ENCODE measurements at places on chromosomes 16 and 17. TPM values are rescaled to one million over a fixed set of nuclear protein-coding genes. Genes with fewer than 3 reads are reported as not detected.
A peak's percentile ranks its signal among the peaks of the same experiment; 100 is the strongest.

DNA sequence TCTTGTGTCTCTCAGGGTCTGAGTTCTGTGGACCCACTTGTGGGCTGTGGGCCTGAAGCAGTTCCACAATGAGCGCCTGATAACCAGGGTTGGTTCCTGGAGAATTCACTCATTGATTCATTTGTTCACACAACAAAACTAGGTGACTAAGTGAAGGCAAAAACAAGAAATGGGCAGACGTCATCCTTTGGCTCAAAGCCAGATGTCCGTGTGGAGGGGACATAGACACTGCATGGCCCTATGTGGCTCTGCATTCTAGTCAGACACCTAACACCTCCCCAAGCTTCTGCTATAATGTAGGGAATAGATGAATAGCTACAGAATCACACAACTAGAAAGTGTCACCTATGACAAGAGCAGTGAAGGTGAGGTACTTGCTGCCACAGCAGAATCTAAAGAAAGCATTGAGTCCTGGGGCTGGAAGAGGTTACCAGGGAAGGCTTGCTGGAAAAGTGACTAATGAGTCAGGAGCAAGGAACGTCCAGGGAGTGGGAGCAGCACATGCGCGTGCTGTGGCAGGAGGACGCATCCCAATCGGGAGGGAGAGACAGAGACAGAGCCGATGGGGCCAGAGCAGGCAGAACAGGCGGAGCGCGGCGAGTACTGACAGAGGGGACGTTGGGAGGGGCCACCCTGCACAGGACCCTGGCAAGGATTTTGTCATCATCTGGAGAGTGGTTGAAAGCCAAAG lies 58.9 kb downstream of the CES1 start:
- DNase-seq = no peak

ANKRD40 gene
- total RNA-seq = 32.1 TPM

KRTAP2-2 gene
- not detected for total RNA-seq

SLC6A2 gene
- not detected for total RNA-seq

RAB26 gene
- 55.2 TPM for total RNA-seq

TRIM72 gene
- total RNA-seq = not detected

DNA sequence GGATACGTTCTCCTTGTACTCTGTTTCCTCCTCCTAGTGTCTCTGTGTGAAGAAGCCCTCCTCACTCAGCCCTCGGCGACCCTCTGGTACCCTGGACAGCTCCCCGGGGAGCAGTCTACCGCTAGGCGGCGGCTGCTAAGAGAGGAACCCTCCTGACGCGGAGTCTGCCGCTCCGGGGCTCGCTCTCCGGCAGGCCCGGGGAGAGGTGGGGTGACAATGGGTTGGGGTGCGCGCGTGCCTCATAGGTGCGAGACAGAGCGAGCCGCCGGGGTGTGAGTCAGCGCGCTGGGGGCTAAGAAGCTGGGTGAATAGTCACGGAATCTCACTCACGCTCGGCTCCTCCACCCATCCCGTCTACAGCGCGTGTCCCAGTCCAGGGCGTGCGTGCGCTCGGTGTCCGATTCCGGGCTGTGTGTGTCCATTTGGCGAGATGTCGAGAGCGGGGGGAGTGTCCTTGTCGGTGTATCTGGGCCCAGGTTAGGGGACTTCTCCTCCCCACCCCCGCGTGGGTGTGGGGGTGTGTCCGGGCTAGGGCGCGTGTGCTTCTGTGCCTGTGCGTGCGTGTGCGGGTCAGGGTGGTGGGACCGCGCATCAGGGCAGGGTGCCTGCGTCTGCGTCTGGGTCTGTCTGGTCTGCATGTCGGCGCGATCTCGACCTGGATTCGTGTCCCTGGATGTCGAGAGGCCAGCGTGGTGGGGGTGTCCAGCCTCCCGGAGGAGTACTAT lies 577 bp upstream of the HS3ST2 start:
- DNase-seq = peak; percentile 1

MT4 gene
- not detected for total RNA-seq

GRCh38 chr17:80732268-80732667 lies 187.6 kb downstream of the RPTOR start:
- no peak for DNase-seq

- DNase-seq = no peak
Observed at GRCh38 chr17:57697891-57698711, 47.0 kb downstream of the CCDC182 start.

- no peak for DNase-seq
Observed at GRCh38 chr16:85328676-85329058, 216.4 kb upstream of the CIBAR2 start.

DNA sequence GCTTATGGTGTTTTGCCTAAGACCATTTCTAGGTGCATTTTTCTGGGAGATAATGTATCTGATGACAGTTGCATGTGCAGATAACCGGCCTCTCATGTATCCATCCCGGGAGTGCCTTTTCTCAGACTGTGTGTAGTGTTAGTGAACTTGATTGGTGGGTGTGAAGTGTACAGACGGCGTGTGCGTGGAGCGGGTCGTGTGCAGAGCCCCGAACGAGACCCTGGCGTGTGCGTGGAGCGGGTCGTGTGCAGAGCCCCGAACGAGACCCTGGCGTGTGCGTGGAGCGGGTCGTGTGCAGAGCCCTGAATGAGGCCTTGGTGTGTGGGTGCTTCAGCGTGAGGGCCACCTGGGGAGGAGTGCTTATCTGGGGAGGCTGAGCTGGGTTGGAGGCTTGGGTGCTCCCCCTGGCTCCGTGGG lies 28.9 kb upstream of the ZNF750 start:
- no peak for DNase-seq

- DNase-seq = no peak
Observed at GRCh38 chr17:17633310-17633709, 41.8 kb upstream of the PEMT start.

DNA sequence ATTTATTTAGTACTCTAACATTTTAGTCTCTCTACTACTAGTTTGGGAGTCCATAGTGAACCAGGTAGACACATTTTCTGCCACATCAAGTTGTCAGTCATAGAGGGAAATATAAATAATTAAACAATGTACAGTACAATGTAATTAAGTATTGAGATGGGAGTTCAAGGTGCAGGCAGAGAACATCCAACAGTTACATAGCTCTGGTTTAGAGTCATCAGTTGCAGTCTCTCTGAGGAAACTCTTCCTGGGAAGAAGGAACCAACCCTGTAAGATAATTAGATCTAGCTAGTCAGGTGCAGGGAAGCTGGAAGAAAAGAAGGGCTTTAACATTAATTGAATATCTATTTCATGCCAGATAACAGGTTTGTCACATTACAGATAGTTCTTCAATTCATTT lies 457.9 kb upstream of the DYNLRB2 start:
- DNase-seq = no peak

GRCh38 chr17:74430706-74431567 lies 951 bp upstream of the GPRC5C start:
- DNase-seq = peak; percentile 44

RILP gene
- 9.5 TPM for total RNA-seq

WFIKKN1 gene
- total RNA-seq = 64.4 TPM

GRCh38 chr16:29974291-29975133 lies 844 bp downstream of the TAOK2 start:
- DNase-seq = no peak

GRCh38 chr17:29571883-29572681 lies 3.6 kb downstream of the TP53I13 start:
- no peak for DNase-seq

DNA sequence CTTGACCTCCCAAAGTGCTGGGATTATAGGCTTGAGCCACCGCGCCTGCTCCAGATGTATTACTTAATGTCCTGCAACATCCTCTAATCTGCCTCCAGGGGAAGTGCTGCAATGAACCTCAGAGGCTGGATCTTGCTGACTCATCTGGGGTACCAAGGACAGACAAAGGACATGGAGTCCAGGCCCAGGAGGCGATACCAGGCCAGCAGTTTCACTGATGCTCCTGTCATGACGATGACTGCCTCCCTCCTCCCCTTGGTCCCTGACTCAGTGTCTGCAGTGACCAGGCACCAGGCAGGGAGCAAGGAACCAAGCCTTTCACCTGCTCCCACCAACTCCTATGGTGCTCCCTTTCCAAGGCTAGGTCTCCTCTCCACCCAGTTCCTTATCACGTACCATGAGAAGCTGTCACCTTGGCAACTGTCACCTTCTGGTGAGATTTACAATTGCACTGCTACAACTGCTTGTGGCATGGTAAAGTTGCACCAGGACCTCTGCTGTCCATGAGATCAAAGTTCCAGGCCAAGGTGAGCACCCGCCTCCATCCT lies 21.6 kb upstream of the PHOSPHO1 start:
- no peak for DNase-seq

DNA sequence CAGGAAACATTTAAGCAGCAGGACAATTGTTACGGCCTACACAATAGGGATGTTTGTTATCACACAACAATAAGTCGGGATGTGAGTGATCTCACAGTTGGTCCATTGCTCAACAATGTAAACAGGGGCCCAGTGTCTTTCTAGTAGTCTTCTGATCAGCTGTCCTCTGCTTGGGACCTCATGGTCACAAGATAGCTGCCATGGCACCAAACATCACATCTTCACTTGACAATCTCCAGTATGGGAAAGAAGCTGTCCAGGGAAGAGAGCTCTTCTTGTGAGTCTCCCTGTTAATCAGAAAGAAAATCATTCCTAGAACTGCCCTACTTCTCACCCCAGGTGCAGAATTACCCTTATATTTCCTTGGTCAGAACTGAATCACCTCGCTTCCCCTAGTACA lies 6.3 kb upstream of the GPRC5B start:
- DNase-seq = no peak

Data from G401 (cell line).